ENCODE measurements at places on chromosomes 2 and 18. TPM values are rescaled to one million over a fixed set of nuclear protein-coding genes. Genes with fewer than 3 reads are reported as not detected.

The ARHGAP28 gene
- 262 TPM for polyA plus RNA-seq

The SPR gene
- polyA plus RNA-seq = 5.2 TPM

The DHRS9 gene
- 0.41 TPM for polyA plus RNA-seq

The MOGAT1 gene
- polyA plus RNA-seq = not detected

The WNT10A gene
- polyA plus RNA-seq = 0.38 TPM

The CYTIP gene
- polyA plus RNA-seq = 1.2 TPM

The DSG1 gene
- polyA plus RNA-seq = not detected

The ALS2 gene
- polyA plus RNA-seq = 25.2 TPM

The GPR39 gene
- polyA plus RNA-seq = 4.8 TPM

The DIPK1C gene
- not detected for polyA plus RNA-seq

The TMEM169 gene
- polyA plus RNA-seq = 1.1 TPM

Measured in left lung (tissue), 14 donors.